ENCODE measurements at places on chromosomes 6 and 20.

GRCh38 chr6:97689078-97689754 is 406.2 kb upstream of the MMS22L start:
- DNase-seq, result no peak

- DNase-seq, result no peak
Measured at GRCh38 chr20:32411955-32412706, 54.0 kb downstream of the ASXL1 start.

DNA sequence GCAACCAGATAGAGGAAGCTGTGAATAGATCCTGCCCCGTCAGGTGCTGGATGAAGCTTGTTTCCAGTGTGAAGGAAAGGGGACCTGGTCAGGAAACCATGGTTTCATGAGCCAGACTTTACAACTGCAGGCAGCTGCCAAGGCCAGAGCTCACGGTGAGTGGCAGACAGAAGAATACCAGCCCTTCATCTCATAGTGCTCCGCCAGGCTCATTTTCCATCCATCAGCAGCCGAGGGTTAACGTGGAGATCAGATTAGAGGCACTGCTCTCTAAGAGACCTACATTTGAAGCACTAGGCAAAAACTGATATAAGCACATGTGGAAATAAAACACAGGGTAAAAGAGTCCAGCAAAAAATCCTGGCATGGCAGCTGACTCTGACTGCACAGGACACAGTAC is 172.4 kb downstream of the CD24 start:
- no peak for DNase-seq

DNA sequence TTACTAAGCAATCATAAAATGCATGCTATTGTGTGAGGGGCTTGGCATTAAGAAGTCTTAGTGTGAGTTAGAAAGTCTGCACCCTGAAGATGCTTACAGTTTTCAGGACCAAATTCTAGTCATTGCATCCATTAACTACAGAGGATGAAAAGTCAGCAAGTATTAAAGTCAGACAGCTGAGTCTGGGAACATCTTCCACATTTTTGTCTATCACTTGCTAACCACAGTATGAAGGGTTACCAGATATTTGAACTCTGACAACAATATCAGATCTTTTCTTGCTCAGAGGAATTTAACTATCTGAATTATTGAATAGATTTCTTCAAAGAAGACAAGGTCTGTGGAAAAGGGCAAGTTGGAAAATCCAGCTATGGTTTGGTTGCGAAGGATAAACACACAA is 264.4 kb downstream of the BTBD9 start:
- DNase-seq, result no peak

DNA sequence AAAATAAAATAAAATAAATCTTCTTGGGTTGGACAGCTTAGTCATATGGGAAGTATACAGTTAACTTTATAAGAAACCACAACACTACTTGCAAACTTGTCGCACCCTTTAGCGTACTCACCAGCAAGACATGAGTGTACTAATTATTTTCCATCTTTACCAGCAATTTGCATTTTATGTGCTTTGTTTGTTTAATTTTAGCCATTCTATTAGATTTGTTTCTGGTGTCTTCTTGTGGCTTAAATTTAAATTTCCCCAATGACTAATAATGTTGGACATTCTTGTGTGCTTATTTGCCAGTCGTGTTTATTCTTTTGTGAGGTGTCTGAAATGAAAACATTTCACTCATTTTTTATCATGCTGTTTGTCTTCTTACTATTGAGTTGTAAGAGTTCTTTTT is 1172.2 kb upstream of the CITED2 start:
- no peak for DNase-seq

GRCh38 chr6:90183587-90184333 is 112.9 kb downstream of the BACH2 start:
- no peak for DNase-seq

DNA sequence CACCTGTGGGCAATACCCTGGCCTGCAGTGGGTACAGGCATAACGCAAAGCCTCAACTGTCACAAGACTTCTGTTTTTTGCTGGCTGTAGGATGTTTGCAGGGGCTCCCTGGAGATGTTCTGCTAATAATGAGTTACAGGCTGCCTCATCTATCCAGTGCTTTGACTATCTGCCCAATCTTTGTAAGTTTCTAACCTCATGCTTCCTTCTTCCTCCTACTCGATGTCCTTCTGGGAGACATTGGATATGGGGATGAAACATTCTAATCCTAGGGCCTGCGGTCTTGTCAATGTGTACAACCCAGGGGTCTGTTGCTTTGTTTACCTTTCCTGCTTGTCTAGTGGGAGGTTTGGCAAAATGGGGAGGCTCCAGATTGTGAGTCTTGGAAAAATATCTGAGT is 136.8 kb upstream of the TCF21 start:
- DNase-seq, result no peak

- no peak for DNase-seq
Measured at GRCh38 chr20:13382786-13383185, 161.7 kb downstream of the ISM1 start.

- DNase-seq, result no peak
Measured at GRCh38 chr6:127959869-127960268, 59.0 kb upstream of the THEMIS start.

GRCh38 chr6:84615113-84615850 is 149.1 kb downstream of the TBX18 start:
- no peak for DNase-seq

DNA sequence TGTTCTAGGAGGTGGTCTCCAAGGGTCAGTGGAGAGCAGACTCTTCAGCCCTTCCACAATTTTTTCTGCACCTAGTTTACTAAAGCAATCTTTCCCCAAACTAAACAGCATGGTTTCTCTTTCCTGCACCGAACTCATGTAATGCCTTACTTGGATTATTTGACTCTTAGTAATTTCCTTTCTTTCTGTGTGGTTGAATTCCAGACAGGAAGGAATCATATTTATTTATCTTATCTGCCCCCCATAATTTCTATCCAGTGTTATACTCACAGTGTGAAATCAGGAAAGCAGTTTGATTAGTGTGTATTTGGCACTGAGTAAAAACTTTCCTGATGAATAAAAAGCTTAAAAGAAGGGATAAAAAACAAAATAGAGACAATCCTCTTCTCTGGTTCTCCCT is 140.3 kb upstream of the STMND1 start:
- DNase-seq, result no peak

DNA sequence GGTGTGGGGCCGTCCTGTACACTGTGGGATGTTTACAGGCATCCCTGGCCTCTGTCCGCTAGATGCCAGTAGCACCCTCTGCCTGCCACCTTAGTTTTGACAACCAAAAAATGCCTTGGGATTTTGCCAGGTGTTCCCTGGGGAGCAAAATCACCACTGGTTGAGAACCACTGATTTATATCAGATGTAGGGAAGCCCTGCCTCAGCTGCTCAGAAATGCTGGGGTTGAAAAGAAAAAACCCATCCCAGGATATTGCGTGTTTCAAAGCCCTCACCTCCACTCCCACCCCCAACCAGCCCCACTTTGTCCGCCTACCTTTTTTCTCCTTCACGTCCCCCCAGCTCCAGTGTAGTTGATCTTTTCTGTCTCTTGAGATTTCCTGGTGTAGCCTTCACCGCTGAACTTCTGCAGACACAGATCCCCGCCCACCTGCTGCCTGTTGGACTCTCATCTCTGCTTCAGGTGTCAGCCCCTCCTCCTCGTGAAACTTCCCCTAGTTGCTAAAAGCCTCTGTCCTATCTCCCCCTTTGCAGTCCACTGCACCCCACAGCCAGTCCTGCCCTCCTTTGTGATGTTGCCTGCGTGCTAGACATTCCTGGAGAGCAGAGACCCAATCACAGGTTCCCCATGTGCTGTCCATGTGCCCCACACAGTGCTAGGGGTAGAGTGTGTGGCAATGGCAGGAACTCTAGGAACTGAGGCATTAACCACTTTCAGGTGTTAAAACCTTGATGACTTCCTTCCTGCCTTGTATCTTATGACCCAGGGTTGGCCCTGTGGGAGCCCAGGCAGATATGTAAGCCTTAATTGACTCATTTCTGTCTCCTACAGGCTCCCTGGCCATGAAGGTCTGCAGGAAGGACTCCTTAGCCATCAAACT is 98.9 kb downstream of the TBC1D7 start:
- no peak for DNase-seq

DNA sequence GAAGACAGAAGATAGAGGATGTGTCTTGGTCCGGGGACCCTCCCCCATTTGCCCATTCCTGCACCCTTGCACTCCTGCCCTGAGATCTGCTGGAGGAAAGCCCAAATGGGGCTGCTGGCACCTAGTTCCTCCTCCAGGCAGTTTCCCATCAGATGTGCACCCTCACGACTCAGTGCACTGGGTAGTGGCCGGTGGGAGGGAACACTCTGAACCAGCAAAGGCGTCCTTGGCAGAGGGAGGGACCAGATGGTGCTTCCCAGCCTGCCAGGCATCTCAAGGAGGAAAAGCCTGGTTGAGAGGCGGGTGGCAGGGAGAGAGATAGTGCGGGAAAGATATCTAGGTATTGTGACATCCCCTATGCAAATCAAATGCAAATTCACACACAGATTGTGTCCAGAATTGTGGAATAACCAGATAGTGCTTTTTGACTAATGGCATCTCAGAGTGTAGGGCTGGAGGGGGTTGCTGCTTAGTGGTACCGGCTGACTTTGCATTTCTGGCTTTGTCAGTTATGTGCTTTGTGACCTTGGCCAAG is 19.5 kb downstream of the TMEM151B start:
- no peak for DNase-seq

GRCh38 chr6:159728531-159728964 is 1.2 kb downstream of the WTAP start:
- DNase-seq, result no peak

DNA sequence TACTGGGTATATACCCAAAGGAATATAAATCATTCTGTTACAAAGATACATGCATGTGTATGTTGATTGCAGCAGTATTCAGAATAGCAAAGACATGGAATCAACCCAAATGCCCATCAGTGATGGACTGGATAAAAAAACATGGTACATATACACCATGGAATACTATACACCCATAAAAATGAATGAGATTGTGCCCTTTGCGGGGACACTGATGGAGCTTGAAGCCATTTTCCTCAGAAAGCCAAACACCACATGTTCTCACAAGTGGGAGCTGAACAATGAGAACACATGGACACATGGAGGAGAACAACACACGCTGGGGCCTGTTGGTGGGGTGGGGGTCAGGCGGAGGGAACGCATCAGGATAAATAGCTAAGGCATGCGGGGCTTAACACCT is 41.3 kb upstream of the MAPK13 start:
- no peak for DNase-seq

- no peak for DNase-seq
Measured at GRCh38 chr6:54236984-54237383, 71.3 kb upstream of the TINAG start.

- DNase-seq, result no peak
Measured at GRCh38 chr6:116176596-116176995, 50.7 kb upstream of the COL10A1 start.

GRCh38 chr20:56503916-56504315 is 20.6 kb upstream of the FAM209A start:
- DNase-seq, result no peak

GRCh38 chr6:125587666-125588632 is 161.5 kb upstream of the HEY2 start:
- no peak for DNase-seq

GRCh38 chr6:43524483-43524961 is 7.6 kb downstream of the POLR1C start:
- DNase-seq, result no peak

- DNase-seq, result no peak
Measured at GRCh38 chr6:151091571-151091970, 148.2 kb upstream of the AKAP12 start.

- no peak for DNase-seq
Measured at GRCh38 chr20:50438986-50439407, 71.2 kb upstream of the PTPN1 start.

DNA sequence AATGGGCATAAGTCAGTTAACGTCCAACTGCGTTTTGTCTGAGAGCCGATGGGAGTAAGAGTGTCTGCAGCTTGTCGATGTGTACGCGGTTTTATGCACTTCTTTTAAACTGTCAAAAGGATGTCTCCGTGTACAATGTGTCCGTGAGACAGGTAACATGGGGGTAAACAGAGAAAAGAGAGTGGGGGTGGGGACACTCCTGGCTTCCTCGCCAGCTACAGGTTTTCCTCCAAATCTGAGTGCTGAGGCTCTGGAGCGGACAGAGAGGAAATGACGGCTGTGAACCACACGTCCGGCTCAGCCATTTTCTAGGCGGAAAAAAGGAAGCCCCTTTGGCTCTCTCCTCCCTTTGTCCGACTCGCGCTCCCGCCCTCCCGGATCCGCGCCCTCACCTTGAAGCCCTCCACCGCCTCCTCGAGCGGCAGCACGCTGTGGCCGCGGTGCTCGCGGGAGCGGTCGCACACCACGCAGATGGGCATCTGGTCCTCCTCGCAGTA is 916 bp downstream of the TRIM27 start:
- DNase-seq, result no peak

DNA sequence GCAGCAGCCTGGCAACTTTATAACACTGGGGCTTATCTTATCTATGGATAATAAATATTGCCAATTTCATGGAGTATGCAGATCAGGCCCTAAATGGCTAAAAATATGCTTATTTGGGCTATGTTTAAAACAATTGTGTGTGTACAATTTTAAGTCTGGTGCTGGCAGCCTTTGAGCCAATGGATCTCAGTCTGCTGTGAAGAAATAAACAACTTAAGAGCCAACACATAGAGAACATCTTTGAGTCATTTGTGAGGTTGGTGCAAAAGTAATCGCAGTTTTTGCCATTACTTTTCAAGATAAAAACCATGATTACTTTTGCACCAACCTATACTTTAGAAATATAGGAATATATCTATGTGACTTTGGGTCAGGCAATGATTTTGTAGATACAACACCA is 129.1 kb upstream of the CARMIL1 start:
- DNase-seq, result no peak

DNA sequence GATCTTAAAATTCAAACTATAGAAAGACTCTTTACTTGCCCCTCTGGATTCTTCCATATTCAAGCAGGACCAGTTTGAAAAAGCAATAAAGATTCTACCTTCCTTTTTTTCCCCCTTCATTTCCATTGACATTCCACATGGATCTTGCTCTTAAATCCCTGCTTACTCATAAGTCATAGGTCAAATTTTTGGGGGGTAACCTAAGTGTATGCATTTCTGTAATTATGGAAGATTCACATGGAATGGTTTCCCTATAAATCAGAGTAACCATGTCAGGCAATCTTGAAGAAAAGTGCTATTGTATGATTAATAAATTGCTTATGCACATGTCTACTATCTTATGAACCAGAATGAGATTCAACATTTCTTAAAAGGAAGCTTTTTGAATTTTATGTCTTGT is 551.0 kb downstream of the HAO1 start:
- no peak for DNase-seq

DNA sequence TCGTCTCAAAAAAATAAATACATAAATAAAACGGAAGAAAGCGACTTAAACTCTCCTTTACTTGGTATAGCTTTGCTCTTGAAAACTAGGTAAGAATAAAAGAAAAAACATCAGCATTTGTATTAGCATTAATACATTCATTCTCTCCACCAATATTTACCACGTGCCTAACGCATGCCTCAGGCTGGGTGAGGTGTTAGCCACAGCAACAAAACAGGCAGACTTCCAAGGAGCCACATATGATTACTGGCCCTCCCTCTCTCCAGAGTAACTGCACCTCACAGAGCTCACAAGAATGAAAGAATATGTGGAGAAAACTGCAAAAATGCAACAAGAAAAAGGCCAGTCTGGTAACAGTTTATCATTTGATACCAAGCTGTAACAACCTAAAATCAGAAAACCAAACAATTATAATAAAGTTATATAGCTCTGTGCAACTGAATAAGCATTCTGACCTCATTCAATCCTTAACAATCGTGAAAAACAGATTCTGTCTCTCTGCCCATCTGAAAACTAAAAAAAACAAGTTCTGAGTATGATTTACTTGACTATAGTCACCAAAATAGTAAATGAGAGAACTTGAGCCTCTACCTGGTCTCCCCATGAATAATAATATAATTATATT is 5.2 kb downstream of the NAPB start:
- no peak for DNase-seq

Measured in NCI-H1417 treated with DMSO at 0.1 percent for 48 hours (cell line).